Activated CD8-positive, alpha-beta memory T cell treated with anti-CD3 and anti-CD28 coated beads, Interleukin-2, amount 50 U/mL, for 48 hours (primary cell): ENCODE measurements at places on chromosomes 11 and 22.
A peak's percentile ranks its signal among the peaks of the same experiment; 100 is the strongest.

DNA sequence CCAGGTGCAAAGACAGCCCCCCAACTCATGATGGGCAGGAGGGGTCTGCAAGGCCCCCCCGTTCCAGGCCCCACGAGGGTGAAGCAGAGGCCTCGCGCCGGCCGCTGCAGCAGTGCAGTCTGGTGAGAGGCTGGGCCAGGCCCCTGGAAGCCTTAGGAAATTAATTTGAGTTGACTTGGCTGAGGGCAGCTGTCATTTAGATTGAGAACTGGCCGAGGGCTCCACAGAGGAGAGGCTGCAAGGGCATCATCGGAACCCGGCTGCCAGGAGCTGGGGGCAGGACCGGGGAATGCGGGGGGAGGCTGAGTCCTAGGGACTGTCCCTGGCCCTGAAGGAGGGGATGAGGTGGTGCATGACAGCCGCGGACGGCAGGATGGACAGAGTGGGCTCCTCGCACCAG, 39.9 kb downstream of the MN1 start:
- no peak for DNase-seq

GRCh38 chr22:46969491-46969890, 207.0 kb downstream of the TBC1D22A start:
- peak; percentile 81 for DNase-seq

- DNase-seq: no peak
Measured at GRCh38 chr11:116918925-116919655, 81.7 kb upstream of the APOA1 start.

DNA sequence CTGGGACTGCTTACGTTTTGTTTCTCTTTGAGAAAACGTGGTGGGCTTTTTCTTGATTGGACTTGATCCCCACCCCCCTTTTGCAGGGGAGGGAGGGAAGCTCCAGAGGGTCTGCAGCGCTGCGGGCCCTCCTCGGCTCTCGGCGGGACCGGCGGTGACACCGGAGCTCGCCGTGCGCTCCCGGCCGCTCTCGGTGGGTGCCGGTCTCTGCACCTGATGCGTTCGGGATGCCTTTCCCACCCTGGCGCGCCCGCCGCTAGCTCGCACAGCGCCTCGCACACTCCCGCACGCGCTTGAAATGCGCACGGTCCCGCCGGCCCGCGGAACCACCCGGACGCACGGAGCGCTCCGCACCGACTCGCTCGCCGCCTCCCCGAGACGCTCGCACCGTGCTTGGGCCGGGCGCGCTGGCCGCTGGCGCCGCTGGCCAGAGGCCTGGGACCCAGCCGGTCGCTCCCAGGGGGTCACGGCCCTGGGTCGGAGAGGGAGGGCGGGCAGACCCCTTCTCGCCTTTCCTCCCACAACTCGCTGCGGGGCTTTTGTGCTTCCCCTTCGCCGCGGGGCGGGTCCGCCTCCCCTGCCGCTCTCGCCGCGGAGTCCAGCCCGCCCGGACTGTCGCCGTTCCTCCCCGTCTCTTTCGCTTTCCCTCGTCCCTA, 1.0 kb downstream of the ZBTB16 start:
- DNase-seq: peak; percentile 66

GRCh38 chr22:42967933-42968332, 47.0 kb downstream of the PACSIN2 start:
- no peak for DNase-seq

DNA sequence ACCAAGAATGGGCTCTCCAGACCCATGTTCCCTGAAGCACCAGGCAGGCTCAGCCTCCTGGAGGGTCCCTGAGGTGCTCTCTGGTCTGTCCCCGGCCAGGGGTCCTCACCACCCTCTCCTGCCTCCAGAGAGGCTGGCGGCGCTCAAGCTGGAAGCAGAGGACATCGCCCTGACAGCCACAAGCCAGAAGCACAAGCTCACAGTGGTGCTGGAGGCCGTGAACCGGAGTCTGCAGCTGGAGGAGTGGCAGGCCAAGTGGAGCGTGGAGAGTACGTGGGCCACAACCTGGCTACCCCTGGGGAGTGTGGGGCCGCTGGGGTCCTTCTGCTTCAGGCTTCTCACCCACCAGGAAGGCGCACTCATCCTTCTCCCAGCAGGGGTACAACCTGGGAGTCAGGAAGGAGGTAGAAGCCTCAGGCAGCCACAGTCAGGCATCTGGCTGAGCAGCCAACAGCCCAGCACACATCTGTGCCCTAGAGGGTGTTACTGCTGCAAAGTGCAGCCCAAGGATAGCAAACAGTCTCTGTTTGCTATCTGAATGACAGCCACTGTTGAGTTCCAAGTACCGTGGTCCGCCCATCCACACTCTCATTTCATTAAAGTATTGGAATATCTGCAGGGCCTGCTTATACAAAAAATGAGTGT, 8.4 kb downstream of the PARVG start:
- DNase-seq: no peak

DNA sequence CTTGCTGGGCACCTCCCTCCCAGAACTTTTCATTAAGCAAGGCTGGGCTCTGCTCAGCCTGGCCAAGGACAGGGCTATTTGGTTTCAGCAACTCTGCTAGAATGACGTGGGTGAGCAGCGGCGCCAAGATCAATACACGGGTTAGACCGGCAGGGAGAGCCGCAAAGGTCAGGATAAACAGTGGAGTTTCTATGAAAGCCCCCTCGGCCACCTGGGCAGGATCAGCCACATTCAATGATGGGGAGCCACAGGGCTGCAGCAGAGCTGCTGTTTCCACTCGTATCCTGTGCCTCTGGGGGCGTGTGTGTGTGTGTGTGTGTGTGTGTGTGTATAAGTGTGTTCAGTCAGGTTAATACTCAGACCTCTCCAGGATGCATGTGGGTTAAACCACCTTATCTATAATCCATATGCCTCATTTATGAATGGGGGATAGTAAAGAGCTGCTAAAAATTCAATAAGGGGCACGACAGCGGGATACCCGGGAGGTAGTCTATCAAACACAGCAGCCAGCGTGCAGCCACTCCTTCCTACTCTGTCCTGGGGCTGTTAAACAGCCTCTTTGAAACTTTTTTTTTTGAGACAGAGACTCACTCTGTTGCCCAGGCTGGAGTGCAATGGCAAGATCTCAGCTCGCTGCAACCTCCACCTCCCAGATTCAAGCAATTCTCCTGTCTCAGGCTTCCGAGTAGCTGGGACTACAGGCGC, 34.8 kb downstream of the MYH9 start:
- DNase-seq: no peak

GRCh38 chr22:43481568-43482317, 69.9 kb downstream of the MPPED1 start:
- no peak for DNase-seq

GRCh38 chr11:120709808-120710207, 198.3 kb downstream of the GRIK4 start:
- no peak for DNase-seq

DNA sequence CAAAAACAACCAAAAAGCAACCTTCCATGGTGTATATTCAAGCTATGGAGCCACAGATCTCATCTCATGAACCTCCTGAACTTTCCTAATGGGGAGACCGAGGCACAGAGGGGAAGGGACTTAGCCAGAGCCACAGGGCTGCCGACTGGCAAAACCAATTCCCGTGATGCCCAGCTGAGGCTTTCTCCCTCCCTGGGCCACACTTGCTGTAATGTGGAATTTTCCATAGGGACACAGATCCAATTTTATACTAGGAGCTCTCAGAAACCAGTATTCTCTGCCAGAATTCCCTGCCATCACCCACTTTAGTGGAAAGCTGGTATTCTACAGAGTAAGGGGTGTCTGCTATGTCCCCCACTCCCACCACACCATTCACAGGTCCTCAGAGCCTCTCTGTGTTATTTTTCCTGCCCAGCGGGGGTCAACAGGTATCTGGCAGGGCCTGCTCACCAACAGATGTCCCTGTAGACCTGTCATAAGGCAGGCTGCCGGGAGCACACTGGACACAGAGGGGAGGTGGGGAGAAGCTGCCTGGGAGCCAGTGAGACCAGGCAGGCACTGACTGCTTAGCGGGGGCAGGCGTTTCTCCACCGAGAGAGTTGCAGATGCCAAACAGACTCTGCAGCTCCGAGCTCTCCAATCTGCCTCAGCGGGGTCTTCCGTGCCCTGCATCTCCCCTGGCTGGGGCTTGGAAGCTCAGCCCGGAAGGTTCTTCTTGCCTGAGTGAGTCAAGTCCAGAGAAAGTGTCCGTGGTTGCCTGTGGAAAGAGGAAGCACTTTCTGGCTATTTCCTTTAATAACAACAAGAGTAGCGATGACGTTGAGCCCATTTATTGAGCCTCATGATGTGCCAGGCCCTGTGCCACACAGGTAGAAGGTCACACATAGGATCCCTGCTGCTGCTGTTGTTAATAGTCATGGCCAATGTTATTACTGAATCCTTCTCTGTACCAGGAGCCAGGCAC, 26.3 kb downstream of the RPS6KA4 start:
- no peak for DNase-seq

DNA sequence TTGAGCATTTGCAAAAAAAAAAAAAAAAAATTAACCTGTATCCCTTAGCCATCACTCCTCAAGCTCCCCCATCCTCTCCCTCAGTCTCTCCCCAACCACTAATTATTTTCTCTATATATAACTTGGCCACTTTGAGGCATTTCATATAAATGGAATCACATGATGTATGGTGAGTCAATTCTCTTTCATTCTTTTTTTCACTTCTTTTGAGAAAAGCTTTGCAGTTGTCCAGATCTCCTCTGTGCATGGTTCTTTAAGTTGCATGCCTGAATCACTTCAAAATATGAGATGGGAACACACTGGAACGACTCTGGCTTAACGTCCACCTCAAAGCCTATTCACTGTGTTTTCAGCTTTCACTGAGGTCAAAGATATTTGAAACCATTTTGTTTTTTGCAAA, 40.7 kb downstream of the SHANK2 start:
- DNase-seq: no peak

DNA sequence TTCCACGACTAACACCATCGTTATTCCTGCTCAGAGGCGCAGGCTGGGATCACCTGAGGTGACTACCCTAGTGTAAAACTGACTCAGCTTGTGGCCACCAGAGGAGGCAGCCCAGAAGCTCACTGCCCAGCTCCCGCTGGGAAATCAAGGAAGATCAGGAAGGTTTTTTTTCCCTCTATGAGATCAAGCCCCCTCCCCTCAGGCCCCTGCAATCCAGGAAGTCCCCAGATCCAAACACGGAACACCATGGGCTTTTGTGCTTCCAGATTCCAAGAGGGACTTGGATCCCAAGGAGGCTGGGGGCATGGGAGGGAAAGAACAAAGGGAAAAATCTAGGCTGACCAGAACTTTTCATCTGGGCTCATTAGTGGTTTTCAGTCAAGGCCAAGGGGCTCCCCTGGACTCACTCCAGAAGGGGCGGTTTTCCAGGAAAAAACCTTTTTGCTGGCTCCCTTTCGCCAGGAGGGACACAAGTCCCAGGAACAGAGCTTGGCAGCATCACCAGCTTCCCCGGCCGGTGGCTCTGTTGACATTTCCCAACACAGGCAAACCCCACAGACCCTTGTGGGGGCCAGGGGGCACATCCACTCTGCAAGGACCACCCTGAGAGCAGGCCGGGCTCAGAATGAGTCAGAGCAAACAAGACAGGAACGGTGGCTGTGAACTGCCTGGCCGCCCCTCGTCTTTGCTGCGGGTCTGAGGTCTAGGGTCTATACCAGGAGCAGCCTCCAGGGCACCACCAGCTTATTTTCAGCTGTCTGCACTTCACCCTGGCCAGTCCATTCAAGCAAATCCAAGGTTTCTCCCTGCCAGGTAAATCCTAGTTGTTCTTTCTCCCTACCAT, 36.8 kb downstream of the MYH9 start:
- DNase-seq: no peak

DNA sequence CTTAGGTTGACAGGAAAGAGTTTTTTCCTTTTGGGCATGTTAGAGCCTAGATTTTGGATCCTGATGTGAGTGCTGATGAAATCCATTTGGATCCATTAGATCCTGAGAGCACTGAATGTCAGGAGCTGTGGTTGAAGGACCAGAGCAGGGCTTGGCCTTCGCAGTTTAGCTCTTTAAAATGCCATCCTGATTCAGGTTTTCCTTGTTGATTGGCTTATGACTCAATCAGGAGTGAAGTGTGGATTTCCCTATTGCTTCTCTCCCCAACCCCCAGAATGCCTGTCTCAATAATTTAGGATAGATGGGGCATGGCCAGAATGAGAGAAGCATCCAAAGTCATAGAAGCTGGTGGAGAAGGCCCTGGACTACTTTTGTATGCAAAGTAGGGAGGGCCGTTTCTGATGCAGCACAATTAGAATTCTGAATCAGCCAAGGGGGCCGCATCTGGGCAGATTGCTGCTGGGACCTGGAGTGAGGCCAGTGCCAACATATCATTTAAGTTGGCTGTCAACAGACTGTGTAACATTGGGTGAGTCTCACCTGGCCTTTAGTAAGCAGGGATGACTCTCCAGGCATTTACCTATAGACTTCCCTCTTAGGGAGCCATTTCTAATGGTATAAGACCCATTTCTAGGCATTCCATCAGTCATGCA, 80.5 kb downstream of the TEAD1 start:
- DNase-seq: no peak

DNA sequence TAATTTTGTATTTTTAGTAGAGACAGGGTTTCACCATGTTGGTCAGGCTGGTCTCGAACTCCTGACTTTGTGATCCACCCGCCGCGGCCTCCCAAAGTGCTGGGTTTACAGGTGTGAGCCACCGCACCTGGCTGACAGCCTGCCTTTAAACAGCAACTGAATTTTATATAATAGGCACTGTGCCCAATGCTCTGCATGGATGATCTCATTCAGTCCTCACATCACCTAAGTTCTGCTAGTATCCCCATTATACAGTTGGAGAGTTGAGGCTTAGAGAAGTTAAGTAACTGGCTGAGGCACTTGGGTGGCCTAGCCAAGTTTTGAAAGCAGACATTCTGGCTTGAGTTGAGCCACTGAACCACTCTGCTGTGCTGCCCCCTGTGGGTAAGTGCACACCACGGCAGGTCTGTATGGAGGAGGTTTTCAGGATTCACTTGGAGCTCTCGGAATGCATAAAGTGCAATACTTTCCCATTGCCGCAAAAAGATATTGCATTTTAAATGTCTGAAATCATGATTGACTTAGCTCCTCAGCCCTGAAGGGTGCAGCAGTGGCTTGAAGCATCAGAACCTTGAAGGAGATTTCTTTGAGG, 112.4 kb downstream of the LDLRAD3 start:
- no peak for DNase-seq

GRCh38 chr11:44219830-44220796, 89.8 kb downstream of the ALX4 start:
- DNase-seq: no peak

DNA sequence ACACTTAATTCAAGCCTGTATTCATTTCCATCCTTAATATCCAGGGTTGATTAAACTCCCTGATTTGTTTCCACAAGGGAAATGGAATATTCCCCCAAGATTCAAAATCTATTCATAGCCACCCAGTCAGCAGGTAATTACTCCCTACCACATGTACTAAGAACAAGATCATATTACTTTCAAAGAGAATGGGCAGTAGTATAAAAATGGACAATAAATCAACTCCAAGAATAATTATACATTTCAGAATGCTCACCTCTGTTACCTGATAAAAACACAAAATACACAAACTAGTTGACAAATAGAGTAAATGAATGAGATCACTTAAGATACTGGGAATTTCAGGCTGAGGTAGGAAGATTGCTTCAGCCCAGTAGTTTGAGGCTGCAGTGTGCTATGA, 8.5 kb upstream of the FEZ1 start:
- DNase-seq: no peak
